ENCODE measurements at places on chromosomes 2 and 18.
A peak's percentile ranks its signal among the peaks of the same experiment; 100 is the strongest.

DNA sequence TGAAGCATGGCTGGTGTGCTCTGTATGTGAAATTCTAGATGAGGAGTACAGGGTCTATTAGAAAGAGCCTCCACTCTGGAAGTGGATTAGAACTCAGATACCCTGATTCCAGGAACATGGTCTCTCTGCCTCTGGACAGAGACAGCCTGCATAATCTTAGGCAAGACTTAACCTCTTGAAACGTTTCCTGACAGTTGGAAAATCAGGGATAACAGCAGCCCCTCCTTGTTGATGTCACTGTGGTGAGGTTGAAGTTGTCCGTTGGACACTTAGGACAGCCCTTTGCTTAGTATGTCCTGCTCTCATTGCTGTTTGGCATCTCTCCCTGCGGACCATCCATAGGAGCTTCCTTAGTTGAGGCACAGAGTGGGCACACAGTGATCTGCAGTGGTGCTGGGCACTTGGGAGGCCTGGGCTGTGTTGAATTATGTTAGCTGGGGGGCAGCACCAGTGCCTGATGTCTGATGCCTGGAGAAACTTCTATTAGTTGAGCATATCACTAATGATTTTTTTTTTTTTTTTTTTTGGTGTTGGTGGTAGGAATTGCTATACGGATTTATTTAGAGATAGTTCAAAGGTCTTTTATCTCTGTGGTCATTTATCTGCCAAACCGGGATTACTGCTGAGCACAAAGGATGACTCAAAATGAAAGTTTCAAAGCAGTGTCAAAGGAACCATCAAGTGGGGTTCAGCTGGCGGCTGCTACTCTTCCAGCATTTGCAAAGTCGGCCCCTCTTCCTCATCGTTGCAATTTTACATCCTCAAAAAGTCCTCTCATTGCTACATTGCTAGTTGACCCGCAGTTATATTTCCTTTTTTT, 28.8 kb downstream of the SETBP1 start:
- no peak for DNase-seq

DNA sequence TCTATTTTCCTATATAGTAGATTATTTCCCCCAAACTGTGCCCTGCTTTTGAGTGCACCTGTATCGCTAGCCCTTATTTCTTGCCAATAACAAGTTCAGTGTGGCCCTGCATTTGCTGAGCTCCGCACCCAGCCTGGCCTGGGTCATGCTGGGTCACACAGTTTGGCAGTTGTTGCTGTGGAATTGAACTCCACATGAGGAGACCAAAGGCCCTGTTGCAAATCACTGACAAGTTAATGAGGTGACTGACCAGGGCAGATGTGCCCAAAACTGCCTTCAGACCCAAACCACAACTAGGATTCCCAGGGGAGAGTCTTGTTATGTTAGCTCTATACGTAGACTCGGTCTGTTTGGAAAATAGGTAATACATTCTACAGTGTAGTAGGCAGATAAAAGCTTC, 31.0 kb downstream of the COL4A4 start:
- DNase-seq, result no peak

DNA sequence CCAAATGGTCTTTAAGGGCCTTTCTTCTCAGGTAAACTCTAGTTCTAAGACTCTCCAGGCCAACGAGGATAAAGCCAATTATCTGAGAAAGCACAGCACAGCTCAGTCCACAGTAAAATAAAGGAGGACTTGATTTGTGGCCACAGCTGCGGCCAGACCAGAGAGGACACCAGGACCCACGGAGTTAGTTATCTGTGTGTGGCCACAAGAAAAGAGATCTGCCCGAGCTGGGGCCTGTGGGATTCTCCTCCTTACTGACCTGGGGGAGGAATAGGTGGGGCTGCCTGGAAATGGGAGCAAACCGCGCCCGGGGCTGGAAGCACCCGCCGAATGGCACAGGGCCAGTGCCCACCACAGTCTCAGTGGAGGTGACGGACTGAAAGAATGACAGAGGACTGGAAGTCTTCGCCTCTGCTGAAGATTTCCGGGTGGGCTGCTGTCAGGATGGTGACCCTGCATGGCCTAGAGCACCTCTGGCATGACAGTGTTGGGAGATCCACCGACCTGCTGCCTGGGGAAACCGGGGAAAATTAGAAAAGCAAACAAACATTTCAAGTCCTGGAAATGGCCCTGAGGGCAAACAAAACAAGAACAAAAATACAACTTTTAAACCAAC, 13.3 kb downstream of the PROC start:
- DNase-seq, result no peak

GRCh38 chr2:145725876-145726275, 1206.0 kb upstream of the ZEB2 start:
- no peak for DNase-seq

DNA sequence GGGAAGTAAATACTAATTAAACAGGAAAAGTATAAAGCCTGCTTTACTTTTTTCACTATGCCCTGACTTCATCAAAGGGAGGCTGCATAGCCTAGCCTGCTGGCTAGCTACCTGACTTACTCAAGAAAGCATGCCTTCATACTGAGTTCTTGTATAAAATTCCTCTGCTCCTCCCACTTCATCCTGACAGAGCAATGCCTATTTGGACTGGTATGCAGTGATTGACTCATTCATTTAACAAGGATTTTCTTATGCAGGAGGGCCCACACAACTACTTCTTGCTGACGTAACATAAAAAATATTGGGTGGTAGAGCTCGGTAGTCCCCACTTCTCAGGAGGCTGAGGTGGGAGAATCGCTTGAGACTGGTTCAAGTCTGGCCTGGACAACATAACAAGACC, 70.5 kb downstream of the PRPF40A start:
- peak; percentile 20 for DNase-seq

- no peak for DNase-seq
Observed at GRCh38 chr2:236334122-236334876, 70.1 kb upstream of the ASB18 start.

DNA sequence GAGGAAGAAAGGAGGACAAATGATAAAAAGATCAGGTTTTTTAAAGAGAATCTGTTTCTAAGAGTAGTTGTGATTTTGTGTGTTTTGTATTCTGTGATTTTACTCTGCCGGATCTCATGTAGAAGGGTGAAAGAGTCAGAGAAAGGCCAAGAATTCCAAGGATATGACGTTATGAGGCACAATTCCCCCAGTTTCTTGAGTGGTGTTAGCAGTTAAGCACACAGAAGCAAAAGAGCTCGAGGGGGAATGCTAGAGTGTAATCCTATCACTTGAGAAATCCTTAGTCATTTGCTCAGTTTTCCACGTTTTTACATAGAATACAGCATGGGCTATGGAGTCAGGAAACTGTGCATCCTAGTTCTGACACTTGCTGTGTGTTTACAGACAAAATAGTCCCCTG, 34.8 kb downstream of the METTL4 start:
- DNase-seq, result no peak

DNA sequence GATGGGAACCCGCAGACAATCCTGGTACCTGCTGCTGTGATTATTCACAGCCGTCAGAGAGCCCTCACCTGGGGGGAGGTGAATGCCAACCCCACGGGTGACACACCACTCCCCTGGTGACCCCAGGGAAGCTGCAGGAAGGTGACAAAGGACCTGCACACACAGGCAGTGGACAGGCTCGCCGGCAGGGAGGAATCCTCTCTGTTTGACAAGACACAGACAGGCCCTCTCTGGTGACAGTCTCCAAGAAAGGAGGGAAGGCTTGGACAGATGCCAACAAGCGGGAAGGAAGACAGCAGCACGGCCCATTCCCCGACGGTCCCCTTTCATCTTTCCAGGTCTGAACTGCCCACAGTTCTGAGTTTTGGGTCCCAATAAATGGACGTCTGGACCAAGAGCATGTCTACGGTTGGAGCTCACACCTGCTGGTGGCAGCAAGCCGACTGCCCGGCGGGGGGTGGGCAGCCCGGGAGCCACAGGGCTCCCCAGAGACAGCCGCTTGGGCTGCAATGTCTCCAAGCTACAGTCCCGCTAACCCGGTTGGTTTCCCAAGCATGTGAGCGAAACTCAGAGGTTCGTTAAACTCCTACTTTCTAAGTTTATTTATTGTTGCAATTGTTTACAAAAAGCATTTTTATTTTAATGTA, 31.8 kb downstream of the HDAC4 start:
- no peak for DNase-seq

DNA sequence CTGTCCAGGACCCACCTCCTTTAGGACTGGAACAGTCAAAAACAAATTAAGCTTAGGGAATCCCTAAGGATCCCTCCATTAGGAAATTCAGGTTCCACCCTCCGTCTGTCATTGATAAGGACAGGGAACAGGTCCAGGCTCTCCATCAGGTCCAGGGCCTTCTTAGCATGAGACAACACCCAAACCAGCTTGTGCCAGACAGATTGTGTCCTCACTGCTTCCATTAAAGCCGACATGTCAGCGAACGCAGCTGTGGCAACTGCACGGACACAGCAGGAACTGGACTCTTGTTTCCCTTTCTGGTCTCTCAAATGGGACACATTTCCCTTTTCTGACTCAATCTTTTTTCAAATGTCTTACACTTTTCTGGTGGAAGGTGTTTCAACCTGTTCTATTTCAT, 81.4 kb downstream of the BCL11A start:
- DNase-seq, result no peak

- no peak for DNase-seq
Observed at GRCh38 chr2:127174136-127174535, 46.0 kb downstream of the CYP27C1 start.

- DNase-seq, result no peak
Observed at GRCh38 chr2:216622526-216622925, 10.7 kb upstream of the IGFBP2 start.

- DNase-seq, result no peak
Observed at GRCh38 chr2:140551287-140551686, 1579.5 kb downstream of the LRP1B start.

DNA sequence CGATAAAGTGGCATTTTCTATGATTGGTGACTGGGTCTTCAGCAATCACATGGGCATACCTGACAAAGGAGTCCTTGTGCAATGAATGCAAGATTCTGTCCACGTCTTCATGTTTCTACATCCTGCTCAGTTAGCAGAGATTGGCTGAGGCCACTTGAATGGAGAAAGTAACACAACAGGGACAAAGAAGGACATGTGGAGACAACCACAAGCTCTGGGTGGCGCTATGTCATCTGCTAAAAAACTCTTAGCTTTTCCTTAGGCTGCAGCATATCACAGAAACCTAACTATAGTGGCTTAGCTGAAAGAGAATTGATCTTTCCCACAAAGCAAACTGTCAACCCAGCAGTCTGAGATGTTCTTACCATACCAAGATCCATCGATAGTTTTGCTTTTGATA, 1109.7 kb downstream of the SOCS6 start:
- peak; percentile 35 for DNase-seq

GRCh38 chr18:79628416-79629248, 51.0 kb upstream of the CTDP1 start:
- DNase-seq, result no peak

- DNase-seq, result no peak
Observed at GRCh38 chr2:29060441-29060840, 13.9 kb downstream of the PCARE start.

GRCh38 chr2:224428787-224429440, 27.0 kb upstream of the FAM124B start:
- peak; percentile 41 for DNase-seq

GRCh38 chr2:64859312-64860212, 129.6 kb upstream of the SLC1A4 start:
- peak; percentile 76 for DNase-seq

- no peak for DNase-seq
Observed at GRCh38 chr18:3840766-3841165, 390.8 kb downstream of the TGIF1 start.

DNA sequence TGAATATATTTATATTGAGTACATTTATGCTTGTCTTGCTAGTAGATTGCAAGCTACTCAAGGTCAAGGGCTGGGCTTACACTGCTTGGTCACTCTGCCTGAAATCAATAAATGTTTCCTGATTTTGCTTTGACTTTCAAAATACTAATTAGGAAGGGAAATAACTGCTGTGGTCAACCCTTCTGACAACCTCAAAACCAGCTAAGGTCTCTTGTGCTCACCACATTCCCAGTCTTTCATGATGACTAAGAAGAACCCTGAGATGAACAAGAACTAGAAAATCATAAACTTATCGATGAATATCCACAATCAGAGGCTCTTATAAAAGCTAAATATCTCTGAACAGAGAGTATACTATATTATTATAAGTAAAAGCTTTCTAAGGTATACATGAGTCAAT, 33.3 kb downstream of the ABCB11 start:
- no peak for DNase-seq

- no peak for DNase-seq
Observed at GRCh38 chr2:141767691-141768090, 363.1 kb downstream of the LRP1B start.

DNA sequence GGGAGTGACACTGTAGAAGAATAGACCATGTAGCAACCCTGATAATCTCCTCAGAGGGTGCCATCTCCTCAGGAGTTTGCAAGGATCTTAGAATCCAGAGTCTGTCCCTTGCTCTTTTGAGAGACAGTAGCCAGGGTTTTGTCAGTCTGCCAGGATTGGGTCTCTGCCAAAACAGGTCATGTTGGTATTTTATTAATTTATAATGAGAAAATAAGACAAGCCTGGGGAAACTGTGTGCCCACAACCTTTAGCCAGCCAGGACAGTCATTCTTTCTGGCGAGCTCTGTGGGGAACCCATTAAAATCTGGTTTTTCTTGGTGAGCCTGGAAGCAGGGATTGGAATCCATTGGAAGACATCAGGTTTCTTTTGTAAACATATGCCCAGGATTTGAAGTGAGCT, 78.6 kb downstream of the PTPRM start:
- peak; percentile 21 for DNase-seq

DNA sequence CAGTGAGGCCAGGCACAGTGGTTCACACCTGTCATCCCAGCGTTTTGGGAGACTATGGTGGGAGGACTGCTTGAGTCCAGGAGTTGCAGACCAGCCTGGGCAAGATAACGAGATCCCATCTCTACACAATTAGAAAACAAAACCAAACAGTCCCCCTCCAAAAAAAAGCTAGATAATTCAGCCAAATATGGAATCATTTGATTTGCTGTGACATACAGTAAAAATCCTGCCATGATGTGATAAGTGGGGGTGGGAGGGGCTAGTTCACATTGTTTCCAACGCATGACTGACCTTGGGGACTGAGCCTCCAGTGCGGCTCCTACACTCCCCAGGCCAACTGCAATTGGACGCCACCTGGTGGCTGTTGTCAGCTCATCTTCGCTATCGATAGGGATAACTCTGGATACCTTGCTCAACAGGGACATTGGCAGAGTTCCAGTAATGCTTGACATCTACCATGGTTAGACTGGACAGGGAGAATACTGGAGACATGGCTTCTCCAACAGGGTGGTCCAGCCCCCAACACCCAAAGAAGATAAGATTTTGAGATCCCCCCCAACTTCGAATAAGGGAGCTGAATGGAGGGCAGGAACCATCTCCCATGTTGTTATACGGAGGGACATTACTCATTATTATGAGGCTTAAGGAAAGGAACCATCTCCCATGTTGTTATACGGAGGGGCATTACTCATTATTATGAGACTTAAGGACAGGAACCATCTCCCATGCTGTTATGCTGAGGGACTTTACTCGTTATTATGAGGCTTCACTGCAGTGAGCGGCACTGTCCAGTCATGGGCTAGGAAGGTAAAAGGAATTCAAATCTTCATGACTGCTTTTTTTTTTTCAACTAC, 135.9 kb downstream of the TGIF1 start:
- DNase-seq, result peak; percentile 81

GRCh38 chr2:70201225-70201768, 10.5 kb upstream of the C2orf42 start:
- no peak for DNase-seq

Measured in endothelial cell of umbilical vein (primary cell).